ENCODE measurements at places on chromosomes 6 and 20. TPM values are rescaled to one million over a fixed set of nuclear protein-coding genes. Genes with fewer than 3 reads are reported as not detected.

DNA sequence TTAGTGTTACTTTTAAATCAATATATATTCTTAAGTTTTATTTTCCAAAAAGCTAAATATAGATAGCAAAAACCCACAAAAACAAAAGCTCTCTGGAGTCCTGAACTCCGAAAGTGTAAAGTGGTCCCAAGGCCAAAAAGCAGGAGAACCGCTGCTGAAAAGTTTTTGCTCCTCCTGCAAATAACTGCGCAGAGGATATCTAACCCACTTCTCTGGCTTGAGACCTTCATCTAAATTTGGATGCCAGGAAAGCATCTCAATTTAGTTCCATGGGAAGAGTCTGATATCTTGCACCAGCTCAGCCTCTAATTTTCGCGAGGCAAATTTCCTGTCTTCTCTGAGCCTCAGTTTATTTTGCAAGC lies 523 bp downstream of the MRPS10 start:
- no peaks in the 10 kb centered on the region for H3K27me3 ChIP-seq
- peaks cover 17% of the 10 kb centered on the region for H3K36me3 ChIP-seq
- no peak for DNase-seq
- H3K4me1 ChIP-seq, result peaks cover 16% of the 10 kb centered on the region
- peak overlapping the region; percentile 83 for H3K4me3 ChIP-seq

GRCh38 chr6:118889163-118889562 lies 4.8 kb upstream of the ASF1A start:
- DNase-seq, result no peak
- H3K27ac ChIP-seq, result no peak overlapping the region
- H3K36me3 ChIP-seq, result no peaks in the 10 kb centered on the region
- H3K4me1 ChIP-seq, result peaks cover 26% of the 10 kb centered on the region
- no peaks in the 10 kb centered on the region for H3K27me3 ChIP-seq
- H3K4me3 ChIP-seq, result no peak overlapping the region

GRCh38 chr6:37582306-37582705 lies 82.6 kb upstream of the CCDC167 start:
- no peak overlapping the region for H3K27ac ChIP-seq
- no peaks in the 10 kb centered on the region for H3K4me1 ChIP-seq
- H3K27me3 ChIP-seq, result no peaks in the 10 kb centered on the region
- no peaks in the 10 kb centered on the region for H3K36me3 ChIP-seq
- DNase-seq, result no peak

- H3K27me3 ChIP-seq, result no peaks in the 10 kb centered on the region
- peak overlapping the region; percentile 83 for H3K27ac ChIP-seq
- peaks cover 33% of the 10 kb centered on the region for H3K4me1 ChIP-seq
- H3K36me3 ChIP-seq, result no peaks in the 10 kb centered on the region
Measured at GRCh38 chr6:32943864-32944649, 3.2 kb upstream of the HLA-DMB start.

DNA sequence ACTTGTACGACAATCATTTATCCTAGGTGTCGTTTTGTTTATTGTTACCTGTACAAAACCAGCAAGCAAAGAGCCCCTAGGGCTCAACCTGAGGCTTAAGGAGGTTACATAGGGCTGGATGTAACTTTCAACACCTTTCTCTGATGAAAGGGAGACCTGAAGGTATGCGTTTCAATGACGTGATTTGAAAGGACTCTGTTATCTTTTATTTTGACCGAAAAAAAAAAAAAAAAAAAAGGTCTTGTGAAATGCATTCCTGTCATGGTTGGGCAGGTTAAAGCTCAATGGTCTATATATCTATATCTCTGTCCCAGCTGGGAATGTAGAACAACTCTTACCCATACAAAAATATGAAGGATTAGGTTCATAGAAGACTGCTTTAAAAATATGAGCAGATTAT lies 78.7 kb upstream of the SASH1 start:
- H3K36me3 ChIP-seq, result no peaks in the 10 kb centered on the region
- H3K4me3 ChIP-seq, result no peak overlapping the region
- H3K4me1 ChIP-seq, result no peaks in the 10 kb centered on the region
- DNase-seq, result no peak
- no peaks in the 10 kb centered on the region for H3K27me3 ChIP-seq
- H3K27ac ChIP-seq, result no peak overlapping the region

DNA sequence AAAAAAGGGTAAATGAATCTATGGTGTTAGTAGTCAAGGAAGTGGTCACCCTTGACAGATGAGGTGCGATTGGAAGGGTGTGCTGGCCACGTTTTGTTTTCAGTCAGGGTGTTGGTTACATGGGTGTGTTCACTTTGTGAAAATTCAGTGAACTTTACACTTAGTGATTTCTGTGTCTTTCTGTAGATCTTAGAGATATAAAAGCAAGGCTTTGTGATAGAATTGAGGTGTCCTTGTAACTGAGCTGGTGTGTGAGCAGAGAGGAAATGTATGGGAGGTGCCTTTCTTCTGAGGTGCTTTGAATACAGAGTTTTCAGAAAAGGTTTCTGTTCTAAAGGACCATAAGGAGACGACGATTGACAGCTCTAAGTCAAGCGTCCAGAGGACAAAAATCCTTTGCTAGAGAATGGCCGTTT lies 90.5 kb downstream of the SAMD3 start:
- no peak overlapping the region for H3K27ac ChIP-seq
- no peak overlapping the region for H3K4me3 ChIP-seq
- DNase-seq, result no peak
- H3K4me1 ChIP-seq, result no peaks in the 10 kb centered on the region
- no peaks in the 10 kb centered on the region for H3K36me3 ChIP-seq

DNA sequence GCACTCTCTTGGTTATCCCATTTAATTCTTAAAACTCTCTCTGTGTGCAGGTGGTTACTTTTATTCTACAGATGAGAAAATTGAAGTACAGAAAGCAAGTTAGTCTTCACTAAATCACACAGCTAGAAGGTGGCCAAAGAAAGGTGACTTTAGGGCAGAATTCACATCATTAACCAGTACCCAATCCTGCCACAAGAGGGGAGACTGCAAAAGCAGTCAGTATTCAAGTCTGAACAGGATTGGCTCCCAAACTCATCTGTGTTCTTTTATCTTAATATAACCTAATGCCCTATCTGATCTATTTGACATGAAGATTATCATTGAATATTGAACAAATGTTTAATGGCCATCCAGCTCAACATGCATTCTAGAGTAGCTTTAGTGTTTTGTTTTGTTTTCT lies 225.3 kb upstream of the FAM83B start:
- H3K4me1 ChIP-seq, result no peaks in the 10 kb centered on the region
- H3K27me3 ChIP-seq, result no peaks in the 10 kb centered on the region
- no peak overlapping the region for H3K27ac ChIP-seq
- no peak for DNase-seq
- H3K36me3 ChIP-seq, result no peaks in the 10 kb centered on the region

GRCh38 chr6:139124887-139125672 lies 9.8 kb upstream of the HECA start:
- H3K36me3 ChIP-seq, result no peaks in the 10 kb centered on the region
- no peak overlapping the region for H3K4me3 ChIP-seq
- H3K27ac ChIP-seq, result peak overlapping the region; percentile 61
- DNase-seq, result peak; percentile 80

GRCh38 chr20:3927486-3928291 lies 38.5 kb downstream of the PANK2 start:
- peak; percentile 80 for DNase-seq
- peaks cover 42% of the 10 kb centered on the region for H3K4me1 ChIP-seq
- peak overlapping the region; percentile 59 for H3K27ac ChIP-seq
- H3K36me3 ChIP-seq, result peaks cover 11% of the 10 kb centered on the region
- no peaks in the 10 kb centered on the region for H3K27me3 ChIP-seq
- no peak overlapping the region for H3K4me3 ChIP-seq

DNA sequence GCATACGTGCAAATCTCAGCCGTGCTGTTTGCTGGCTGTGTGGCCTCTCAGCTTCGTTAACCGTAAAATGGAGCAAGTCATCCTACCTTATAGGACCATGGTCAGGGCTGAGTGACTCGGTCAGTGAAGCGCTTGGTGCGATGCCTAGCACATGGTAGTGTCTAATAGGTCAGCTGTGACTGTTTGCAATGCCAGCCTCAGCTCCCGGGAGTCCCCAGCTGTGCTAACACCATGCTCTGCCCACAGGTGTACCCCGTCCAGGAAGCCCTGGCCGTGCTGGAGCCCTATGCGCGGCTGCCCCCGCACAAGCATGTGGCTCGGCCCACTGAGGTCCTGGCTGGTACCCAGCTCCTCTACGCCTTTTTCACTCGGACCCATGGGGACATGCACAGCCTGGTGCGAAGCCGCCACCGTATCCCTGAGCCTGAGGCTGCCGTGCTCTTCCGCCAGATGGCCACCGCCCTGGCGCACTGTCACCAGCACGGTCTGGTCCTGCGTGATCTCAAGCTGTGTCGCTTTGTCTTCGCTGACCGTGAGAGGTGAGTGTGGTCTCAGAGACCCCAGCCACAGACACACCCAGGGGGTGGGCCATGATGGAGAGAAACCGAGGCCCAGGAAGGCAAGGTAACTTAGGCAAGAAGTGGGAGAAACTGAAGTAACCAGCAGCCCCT lies 10.6 kb downstream of the TRIB3 start:
- H3K4me1 ChIP-seq, result no peaks in the 10 kb centered on the region
- H3K36me3 ChIP-seq, result peaks cover 61% of the 10 kb centered on the region
- no peak overlapping the region for H3K27ac ChIP-seq
- H3K4me3 ChIP-seq, result no peak overlapping the region
- peak; percentile 47 for DNase-seq
- no peaks in the 10 kb centered on the region for H3K27me3 ChIP-seq

- no peaks in the 10 kb centered on the region for H3K36me3 ChIP-seq
- no peak overlapping the region for H3K4me3 ChIP-seq
- H3K4me1 ChIP-seq, result no peaks in the 10 kb centered on the region
- no peaks in the 10 kb centered on the region for H3K27me3 ChIP-seq
- H3K27ac ChIP-seq, result no peak overlapping the region
Measured at GRCh38 chr6:169177516-169178166, 76.0 kb downstream of the THBS2 start.

DNA sequence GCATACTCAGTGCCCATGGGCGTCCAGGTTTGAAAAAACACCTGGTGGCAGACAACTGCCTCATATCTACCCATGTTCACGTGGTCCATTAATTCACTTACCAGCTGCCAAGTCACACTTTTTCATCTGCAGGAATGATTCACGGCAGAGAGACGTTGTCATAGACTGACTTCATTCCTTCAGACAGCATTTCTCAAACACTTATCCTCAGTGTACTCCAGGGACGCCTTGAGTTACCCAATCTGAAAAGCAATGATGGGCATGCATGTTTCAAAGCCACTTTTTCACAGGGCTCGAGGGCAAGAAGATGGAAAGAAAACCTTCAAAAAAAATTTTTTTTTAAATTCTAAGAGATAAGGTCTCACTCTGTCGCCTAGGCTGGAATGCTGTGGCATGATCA lies 6.0 kb downstream of the MMP24OS start:
- H3K27me3 ChIP-seq, result no peaks in the 10 kb centered on the region
- DNase-seq, result no peak
- peaks cover 66% of the 10 kb centered on the region for H3K36me3 ChIP-seq
- peaks cover 27% of the 10 kb centered on the region for H3K4me1 ChIP-seq

DNA sequence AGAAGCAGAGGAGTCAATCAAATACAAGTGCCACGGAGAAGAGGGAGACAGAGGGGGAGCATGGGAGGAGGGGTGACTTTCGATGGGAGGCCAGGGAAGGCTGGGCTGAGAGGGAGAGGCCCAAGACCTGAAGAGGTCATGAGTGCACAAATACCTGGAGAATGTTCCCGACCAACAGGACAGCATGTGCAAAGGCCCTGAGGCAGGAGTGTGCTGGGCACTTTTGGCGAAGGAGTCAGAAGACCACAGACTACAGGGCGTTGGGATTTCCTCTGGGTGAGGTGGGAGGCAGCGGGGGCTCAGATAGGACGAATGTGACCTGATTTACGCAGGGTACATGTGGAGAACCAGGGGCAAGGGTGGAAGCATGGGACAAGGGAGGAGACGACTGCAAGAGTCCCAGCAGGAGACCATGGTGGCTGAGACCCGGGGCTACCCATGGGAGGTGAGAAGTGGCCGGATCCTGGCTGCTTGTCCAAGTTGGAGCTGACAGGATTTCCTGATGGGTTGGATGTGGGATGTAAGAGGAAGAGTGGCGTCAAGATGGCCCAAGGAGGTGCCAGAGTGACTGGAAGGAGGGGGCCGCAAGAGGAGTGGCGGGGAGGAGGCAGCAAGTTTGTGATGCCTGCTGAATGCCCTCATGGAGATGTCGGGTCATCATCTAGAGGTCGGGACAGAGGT lies 23.4 kb downstream of the PREX1 start:
- no peak overlapping the region for H3K27ac ChIP-seq
- no peak for DNase-seq
- H3K27me3 ChIP-seq, result no peaks in the 10 kb centered on the region
- H3K4me1 ChIP-seq, result peaks cover 33% of the 10 kb centered on the region
- H3K4me3 ChIP-seq, result no peak overlapping the region
- no peaks in the 10 kb centered on the region for H3K36me3 ChIP-seq

GRCh38 chr6:151753581-151753980 lies 53.9 kb upstream of the ESR1 start:
- H3K36me3 ChIP-seq, result no peaks in the 10 kb centered on the region
- H3K27ac ChIP-seq, result no peak overlapping the region
- no peak overlapping the region for H3K4me3 ChIP-seq
- H3K4me1 ChIP-seq, result no peaks in the 10 kb centered on the region

DNA sequence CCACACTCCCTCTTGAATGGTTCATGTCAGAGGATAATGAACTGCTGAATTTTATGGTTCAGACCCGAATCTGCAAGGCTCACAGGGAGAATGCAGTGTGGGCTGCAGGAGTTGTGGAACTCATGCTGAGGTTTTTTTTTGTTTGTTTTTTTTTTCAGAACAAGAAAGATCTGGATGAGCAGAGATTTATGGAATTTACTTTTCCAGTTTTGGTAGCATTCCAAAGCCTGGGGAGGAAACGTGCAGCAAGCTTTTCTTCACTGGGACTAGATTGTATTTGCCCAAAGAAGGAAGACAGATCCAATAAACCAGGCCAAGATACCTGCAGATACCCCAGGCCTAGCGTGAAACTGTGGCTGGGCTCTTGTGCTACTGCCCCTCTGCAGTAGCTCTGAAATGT lies 223.9 kb upstream of the TAB2 start:
- no peaks in the 10 kb centered on the region for H3K4me1 ChIP-seq
- no peak for DNase-seq
- no peaks in the 10 kb centered on the region for H3K36me3 ChIP-seq
- no peaks in the 10 kb centered on the region for H3K27me3 ChIP-seq
- no peak overlapping the region for H3K27ac ChIP-seq
- no peak overlapping the region for H3K4me3 ChIP-seq

Gene ZNF311
- 6.3 TPM for total RNA-seq

Gene VSTM2L
- total RNA-seq, result 43.2 TPM

Gene R3HDML
- total RNA-seq, result not detected

Gene ASCC3
- 52.2 TPM for total RNA-seq

Gene OGFRL1
- 26.0 TPM for total RNA-seq

Gene ELOVL4
- 0.17 TPM for total RNA-seq
